ENCODE measurements at places on chromosomes 3 and 15.

- no peak for DNase-seq
Measured at GRCh38 chr3:103511891-103512290, 1077.1 kb downstream of the ZPLD1 start.

GRCh38 chr3:60013241-60013640 lies 963.4 kb upstream of the CFAP20DC start:
- DNase-seq = no peak

- DNase-seq = no peak
Measured at GRCh38 chr3:194485468-194485880, 1.3 kb downstream of the ATP13A3 start.

- no peak for DNase-seq
Measured at GRCh38 chr3:71786217-71786549, 1.2 kb upstream of the PROK2 start.

Measured in CD4-positive, alpha-beta T cell treated with Interferon alpha-2 for 1 hour (primary cell).